AG09319 (cell line): ENCODE measurements at places on chromosomes 7 and 10.
A peak's percentile ranks its signal among the peaks of the same experiment; 100 is the strongest.

DNA sequence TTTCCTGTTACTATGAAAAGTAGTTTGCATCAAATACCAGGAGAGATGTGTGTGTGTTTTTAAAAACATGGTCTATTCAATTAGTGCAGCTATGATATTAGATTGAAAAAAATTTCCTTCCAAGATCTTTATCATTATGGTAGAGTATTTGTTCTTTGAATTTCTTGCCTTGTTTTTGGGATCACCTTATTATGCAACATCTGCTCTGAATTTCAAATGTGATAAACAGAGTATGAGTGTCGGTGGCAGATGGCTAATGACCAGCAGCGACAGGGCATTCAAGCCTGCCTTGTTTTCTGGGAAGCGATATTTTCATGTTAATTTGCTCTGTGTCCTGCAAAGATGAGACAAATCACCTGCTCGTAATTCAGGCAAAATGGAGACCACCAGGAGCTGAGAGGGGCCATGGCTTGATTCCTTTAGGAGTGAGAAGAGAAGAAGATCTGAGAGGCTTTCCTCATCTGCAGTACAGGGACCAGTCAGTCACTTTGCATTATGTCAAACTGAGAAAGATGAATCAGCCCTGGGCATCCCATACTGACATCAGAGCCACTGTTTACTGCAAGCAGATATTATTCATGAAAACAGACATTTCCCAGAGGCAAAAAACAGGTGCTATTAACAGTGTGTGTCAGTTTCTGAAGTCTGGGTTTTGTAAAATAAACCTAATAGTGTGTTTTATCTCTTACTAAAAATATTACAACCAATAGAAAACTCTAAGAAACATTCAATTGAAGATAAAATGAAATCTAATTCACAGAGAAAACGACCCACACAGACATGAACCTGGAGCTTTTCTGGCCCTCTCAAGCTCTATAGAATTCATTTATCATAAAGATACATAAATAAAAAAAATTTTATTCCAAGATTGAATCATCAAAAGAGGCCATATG, 67.6 kb downstream of the CDK6 start:
- no peak for DNase-seq

DNA sequence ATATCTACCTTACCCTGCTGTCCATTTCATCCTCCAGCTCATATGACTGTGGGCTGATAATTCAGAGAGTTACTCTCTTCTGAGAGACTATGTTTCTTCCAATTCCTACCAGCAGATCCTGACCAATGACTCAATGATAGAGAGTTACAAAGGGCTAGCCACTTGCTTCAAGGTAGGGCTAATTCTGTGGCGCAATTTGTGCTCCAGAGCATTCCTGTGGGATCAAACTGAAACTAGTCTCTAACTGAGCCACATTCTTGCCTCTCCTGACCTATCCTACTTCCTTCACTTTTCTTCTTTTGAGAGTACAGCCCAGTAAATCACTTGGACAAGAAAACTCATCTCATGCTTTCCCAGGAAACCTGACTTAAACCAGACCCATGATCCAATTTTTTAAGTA, 17.9 kb upstream of the ASZ1 start:
- DNase-seq: no peak

DNA sequence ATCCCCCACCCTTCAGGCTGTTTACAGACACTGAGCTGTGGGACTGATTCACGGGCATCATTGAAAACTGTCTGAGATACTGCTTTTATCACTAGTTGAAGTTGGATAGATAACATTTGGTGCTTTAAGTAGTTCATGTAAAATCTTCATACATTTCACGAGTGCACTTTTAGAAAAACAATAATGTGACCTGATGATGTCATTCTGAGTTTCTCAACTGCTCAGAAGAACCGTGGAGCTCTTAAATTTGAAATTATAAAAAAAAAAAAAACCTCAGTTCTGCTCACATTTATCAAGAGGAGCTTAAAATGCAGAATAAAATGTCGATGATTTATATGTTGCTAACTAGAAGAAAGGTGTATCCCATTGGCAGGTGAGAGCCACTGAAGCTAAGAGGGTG, 81.5 kb downstream of the GALNT11 start:
- DNase-seq: no peak

DNA sequence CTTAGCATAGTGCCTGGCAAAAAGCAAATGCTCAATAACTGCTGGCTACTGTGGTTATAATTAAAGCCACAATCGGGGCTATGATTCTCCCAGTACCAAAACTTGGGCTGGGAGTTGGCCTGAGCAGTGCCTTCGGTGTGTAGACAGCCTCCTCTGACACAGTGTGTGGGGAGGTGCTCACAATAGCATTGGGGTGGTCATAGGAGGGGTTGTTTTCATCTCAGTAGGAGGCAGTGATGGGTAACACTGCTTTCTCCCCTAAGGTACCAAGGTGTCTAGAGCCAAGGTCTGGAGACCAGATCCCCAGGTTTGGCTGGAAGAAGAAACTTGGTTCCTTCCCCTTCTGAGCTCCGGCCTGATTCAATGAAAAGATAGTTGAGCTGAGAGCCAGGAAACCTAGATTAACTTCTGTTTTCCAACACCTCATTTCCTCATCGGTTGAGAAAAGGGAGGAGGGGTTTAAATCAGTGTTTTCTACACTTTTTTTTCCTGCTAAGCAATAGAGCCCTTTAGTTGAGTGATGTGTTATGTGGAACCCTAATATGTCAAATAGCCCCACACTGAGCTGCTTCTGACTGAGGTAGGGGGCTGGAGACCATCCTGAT, 68.2 kb downstream of the LRMDA start:
- DNase-seq: no peak

- DNase-seq: no peak
Observed at GRCh38 chr7:26900251-26900650, 35.9 kb upstream of the SKAP2 start.

GRCh38 chr10:103648636-103649532, 155.4 kb downstream of the NEURL1 start:
- DNase-seq: peak; percentile 66
